ENCODE measurements at places on chromosomes 3 and 15.

- DNase-seq: no peak
Measured at GRCh38 chr3:177607589-177607988, 410.3 kb upstream of the TBL1XR1 start.

- DNase-seq: no peak
Measured at GRCh38 chr3:193710286-193711165, 117.5 kb downstream of the OPA1 start.

GRCh38 chr3:168216851-168217250 is 121.1 kb upstream of the GOLIM4 start:
- no peak for DNase-seq

DNA sequence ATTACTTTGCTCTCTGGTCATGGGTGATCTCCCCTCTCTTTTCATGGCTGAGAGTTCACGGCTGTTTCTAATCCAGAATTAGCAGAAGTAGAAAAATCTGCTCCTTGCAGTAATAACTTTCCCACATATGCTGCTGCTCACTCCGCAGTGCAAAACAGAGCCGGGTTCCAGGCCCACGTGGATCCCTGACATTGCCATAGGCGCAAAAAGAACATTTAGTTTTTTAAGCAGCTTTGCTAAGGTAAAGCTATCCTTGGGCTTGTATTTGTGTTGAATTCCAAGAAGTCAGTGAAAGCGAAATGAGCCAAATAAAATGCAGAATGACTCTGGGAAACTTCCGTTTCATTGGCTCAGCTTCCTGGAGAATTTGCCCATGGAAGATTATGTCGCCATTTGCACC is 633.7 kb upstream of the SUCLG2 start:
- DNase-seq: no peak

DNA sequence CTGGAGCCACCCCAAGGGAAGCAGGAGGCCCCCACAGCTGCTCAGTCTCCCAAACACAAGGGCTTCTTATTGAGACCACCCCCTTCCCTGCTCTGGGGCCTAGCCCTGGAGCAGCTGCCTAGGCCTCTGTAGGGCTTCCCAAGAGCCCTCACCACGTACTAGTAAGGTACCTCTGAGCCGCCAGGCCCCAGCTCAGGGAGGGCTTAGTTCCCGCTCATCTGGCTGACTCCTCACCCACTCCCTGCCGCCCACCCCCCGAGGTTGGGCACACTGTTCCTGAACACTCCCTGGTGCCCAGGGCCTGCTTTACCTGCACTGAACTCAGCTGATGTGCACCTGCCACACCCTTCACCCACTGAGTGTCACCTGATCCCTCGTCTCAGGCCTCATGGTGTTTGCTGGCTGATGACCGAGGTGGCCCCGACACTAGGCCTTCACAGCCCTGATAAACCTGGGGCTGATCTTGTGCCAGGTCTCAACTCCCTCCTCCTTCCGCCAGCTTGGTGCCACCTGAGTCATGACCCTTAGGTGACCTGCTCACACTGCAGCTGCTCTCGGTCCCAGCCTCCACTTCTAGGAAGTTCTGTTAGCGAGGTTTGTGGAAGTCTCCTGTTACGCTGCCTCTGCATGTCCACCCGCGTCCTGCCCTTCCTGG is 18.0 kb upstream of the SPTBN5 start:
- DNase-seq: no peak

DNA sequence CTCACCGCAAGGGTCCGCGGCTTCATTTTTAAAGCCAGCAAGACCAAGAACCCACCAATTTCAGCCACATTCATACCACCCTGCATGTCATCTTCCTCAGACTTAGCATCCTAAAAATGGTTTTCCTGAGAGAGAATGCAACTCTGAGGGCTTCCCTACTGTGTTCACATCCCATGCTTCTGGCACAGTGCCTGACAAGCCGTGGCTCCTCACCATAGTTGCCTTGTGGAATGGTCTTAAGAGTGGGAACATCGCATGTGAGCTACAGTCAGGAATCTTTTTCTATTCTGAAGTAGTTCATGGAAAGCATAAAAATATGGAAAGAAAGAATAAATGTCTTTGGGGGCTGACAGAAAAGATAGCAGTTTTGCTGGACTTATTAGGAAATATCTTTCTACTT is 120.3 kb downstream of the RAP2B start:
- DNase-seq: no peak

DNA sequence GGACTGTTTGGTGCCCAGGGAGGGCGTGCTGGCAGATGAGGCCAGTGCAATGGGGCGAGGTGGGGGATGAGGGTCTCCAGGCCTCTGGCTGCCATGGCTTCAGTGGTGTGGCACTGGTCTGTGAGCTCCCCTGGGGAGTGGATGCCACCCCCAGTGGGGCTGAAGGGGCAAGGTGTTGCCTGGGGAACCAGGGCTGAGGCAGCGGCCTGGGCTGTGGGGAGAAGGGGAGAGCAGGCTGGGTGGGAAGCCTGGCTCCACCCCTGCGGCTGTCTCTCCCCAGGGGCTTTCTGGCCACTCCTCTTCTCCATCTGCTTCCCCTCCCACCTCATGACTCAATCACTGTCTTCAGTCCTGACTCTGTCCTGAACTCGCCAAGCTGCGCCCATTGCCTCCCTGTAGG is 88.4 kb upstream of the TLE3 start:
- no peak for DNase-seq

GRCh38 chr15:42150219-42150970 is 6.0 kb downstream of the PLA2G4F start:
- DNase-seq: no peak

GRCh38 chr3:183966361-183966791 is 51.3 kb downstream of the ABCC5 start:
- DNase-seq: no peak

- no peak for DNase-seq
Measured at GRCh38 chr3:115713284-115713683, 90.0 kb downstream of the GAP43 start.

DNA sequence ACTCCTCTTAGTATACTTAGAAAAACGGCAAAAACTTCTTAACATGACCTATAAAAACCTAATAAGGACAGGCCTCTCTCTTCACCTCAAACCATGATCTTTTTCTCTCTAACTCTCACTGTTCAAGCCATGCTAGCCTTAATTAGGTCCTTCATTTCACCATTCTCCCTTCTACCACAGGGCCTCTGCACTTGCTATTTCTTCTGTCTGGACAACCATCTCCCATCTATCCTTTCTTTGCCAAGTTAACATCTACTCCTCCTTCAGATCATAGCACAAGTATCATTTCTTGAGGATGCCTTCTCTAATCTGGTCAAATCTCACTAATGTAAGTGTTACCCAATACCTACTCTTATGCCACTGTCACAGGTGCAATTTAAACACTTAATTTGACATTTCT is 39.1 kb downstream of the TMCC1 start:
- no peak for DNase-seq

- DNase-seq: no peak
Measured at GRCh38 chr15:74967670-74968069, 11.1 kb upstream of the RPP25 start.

GRCh38 chr15:59143281-59143680 is 38.3 kb downstream of the CCNB2 start:
- no peak for DNase-seq

DNA sequence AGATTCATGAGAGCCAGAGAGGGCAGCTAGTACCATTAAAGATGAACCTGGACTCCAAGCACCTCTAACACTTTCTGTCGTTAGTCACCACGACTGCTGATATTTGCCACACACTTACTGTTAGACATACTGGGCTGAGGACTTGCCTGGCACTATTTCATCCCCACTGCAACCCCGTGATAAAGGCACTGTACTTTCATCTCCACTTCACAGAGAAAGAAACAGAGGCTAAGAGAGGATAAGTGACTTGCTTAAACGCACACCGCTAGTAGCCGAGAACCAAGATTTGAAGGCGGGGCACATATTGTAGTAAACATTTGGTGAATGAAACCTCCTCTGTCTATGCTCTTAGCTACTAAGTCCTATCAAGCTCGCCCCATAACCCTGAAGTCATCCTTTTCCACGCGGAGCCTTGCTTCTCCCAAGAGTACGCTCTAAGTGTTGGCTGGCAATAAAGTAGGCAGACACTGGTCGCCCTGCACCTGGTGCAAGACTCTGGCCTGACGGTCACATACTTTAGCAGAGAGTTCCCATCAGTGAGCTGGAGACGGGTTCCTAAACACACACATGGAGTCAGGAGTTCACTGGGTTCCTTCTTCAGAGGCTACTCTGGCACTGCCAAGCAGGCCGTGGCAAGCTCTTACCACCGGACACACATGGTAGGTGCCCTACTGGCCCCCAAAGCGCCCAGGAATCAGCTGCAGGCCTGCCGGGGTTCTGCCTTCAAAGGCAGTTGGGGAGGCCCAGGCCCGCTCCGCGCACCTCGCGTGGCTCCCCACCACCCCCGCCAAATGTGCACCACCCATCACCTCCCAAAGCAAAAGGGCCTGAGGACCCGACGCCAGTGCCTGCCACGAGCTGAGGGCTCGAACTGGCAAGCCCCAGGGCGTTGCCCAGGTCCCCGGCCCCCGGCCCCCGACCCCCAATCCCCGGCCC is 951 bp downstream of the POMGNT2 start:
- peak; percentile 24 for DNase-seq

DNA sequence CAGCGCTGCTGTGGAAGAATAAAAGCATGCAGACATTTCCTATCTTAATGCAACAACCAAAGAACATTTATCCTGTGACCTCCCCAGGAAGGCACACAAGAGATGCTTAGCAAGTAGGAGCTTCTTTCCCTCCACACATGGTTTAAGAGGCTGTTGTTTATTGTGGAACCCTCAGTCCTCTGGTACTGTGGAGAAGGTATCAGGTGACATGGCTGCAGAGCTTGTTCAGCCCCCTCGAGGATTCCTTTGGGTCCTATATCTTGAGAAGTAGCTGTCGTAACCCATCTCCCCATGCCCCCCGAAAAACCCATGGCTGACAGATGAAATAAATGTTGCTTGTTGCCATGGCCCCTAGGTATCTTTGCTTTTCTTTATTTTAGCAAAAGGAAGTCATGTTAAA is 20.3 kb upstream of the ETV5 start:
- DNase-seq: no peak

- DNase-seq: no peak
Measured at GRCh38 chr3:172216911-172217310, 177.5 kb downstream of the FNDC3B start.

DNA sequence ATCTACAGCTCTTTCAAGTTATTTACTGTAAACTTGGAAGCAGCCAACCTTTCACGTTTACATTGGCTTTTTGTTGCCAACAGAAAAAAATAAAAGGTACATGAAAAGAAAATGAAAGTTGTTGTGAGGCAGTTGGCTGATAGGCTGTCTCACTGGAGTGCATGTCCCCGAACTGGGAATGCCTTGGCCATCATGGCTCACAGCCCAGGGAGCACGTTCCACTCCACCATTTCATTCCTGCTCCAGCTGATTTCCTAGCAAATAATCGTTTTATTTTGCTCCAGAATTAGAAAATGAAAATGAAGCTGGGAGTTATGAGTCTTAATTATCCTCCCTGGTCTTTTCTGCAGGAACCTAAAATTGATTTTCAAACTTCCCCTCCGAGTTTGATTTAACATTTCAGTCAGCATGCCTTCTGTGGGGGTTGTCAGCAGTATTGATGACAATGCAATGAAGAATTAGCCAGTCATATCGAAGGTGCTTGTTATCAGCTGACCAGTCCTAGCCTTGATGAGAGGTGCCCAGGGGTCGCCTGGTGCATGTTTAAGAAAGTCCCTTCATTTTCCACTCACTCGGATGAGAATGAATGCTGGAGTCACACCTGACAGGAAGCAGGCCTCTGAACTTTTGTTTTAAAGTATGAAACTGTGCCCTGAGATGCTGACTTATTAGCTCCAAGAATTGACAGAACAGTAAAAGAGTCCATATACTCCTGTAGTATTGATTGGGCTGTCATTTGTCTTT is 293.7 kb upstream of the TRIM42 start:
- no peak for DNase-seq

GRCh38 chr3:195094191-195094921 is 176.6 kb downstream of the XXYLT1 start:
- DNase-seq: no peak

DNA sequence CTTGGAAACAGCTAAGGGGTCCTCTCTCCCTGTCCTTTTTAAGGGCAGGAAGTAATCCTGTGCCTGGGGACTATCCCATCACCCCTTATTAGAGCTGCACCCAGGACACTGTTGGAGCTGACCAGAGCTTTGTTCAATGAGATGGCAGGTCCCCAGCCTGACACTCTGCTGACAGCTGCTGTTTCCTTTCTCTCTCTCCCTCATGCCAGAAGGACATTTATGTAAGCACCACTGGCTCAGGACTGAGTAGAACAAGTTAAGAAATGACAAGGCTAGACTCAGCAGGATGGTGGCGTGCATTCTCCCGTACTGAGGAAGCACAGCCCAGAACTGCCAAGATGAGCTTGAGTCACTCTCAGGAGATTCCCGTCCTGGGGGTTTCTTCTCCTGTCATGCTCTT is 17.3 kb downstream of the GJD2 start:
- no peak for DNase-seq

- DNase-seq: no peak
Measured at GRCh38 chr3:33428734-33429133, 11.5 kb downstream of the UBP1 start.

DNA sequence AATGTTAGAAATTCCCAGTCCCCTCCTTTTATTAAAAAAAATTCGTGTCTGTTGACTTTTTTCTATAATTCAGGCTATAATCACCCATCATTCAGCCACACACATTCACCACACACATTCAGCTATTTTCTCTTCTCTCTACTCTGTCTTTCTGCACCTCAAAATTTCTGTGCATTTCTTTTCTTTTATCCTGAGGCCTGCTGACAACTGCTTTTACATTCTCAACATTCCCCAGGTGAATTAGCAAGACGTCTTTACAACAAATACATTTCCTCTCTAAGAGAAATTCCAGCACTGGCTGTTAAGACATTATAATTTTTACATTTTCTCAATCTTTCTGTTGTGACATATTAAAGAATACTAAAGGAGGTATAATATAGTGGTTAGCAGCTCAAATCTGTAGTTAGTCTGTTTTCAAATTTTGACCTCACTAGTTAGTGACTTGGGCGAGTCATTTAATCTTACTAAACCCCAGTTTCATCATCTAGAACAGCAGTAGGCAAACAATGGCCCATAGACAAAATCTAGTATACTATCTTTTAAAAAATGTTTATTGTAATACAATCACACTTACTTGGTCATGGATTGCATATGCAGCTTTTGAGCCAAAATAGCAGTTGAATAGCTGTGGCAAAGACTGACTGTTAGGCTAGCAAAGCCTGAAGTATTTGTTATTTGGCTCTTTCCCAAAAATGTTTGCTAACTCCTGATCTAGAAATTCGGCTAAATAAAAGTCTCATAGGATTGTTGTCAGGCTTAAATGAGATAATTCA is 350.7 kb downstream of the NSUN3 start:
- no peak for DNase-seq

- no peak for DNase-seq
Measured at GRCh38 chr15:63484433-63485186, 19.8 kb upstream of the USP3 start.

GRCh38 chr3:194256040-194256945 is 94.8 kb downstream of the CPN2 start:
- no peak for DNase-seq

GRCh38 chr15:63939531-63940130 is 105.9 kb upstream of the HERC1 start:
- no peak for DNase-seq

GRCh38 chr15:61712129-61712759 is 348.0 kb downstream of the VPS13C start:
- no peak for DNase-seq

Measured in stimulated activated CD8-positive, alpha-beta memory T cell treated with anti-CD3 and anti-CD28 coated beads, Interleukin-7, amount 100 ng/mL, for 4 hours (primary cell).